ENCODE measurements at places on chromosomes 12 and 14. TPM values are rescaled to one million over a fixed set of nuclear protein-coding genes. Genes with fewer than 3 reads are reported as not detected.

- DNase-seq: no peak
Measured at GRCh38 chr12:18567787-18568186, 170.0 kb downstream of the PLCZ1 start.

DNA sequence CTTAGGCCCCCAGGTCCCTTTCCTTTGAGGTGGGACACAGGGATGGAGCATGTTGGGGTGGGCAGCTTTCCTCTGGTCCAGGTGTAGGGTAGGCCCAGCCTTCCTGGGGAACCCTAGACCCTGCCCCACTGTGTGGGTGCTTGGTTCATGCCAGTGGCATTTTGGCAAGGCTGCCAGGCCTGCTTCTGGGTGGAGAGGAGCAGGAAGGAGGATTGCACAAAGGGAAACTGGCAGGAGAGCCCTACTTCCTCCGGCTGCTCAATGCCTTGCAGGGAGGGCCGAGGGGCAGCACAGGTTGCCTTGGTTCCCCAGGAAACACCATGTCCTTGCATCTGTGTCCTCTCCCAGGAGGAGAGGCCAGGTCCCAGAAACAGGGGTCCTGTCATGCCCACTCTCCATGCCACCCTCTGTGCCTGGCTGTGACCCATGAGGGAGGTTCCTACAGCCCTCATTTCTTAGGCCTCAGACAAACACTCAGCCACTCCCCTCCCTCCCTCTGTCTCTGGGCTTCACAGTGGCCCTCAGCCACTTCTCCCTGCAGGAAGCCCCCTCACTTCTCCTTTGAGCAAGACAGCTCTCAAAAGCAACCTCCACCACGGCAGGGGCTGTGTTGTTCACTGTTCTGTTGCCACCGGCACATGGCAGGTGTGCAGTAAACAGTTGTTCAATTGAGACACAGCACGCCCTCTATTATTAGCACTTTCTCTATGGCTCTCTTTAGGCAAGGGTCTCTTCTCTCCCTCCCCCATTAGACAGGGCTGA, 6.8 kb upstream of the KRT80 start:
- DNase-seq: no peak

KLRD1 gene
- total RNA-seq: 0.27 TPM

DNA sequence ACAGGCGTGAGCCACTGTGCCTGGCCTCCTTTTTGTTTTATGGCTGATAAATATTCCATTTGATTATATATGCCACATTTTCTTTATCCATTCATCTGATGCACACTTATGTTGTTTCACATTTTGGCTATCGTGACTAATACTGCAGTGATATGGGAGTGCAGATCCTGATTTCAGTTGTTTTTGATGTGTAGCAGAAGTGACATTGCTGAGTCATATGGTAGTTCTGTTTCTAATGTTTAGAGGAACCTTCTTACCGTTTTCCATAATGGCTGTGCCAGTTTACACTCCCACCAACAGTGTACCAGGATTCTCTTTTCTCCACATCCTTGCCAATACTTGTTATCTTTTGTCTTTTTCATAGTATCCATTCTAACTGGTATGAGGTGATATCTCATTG, 235.9 kb downstream of the ERC1 start:
- no peak for DNase-seq

GRCh38 chr12:114257687-114258086, 148.3 kb downstream of the TBX5 start:
- DNase-seq: no peak

DNA sequence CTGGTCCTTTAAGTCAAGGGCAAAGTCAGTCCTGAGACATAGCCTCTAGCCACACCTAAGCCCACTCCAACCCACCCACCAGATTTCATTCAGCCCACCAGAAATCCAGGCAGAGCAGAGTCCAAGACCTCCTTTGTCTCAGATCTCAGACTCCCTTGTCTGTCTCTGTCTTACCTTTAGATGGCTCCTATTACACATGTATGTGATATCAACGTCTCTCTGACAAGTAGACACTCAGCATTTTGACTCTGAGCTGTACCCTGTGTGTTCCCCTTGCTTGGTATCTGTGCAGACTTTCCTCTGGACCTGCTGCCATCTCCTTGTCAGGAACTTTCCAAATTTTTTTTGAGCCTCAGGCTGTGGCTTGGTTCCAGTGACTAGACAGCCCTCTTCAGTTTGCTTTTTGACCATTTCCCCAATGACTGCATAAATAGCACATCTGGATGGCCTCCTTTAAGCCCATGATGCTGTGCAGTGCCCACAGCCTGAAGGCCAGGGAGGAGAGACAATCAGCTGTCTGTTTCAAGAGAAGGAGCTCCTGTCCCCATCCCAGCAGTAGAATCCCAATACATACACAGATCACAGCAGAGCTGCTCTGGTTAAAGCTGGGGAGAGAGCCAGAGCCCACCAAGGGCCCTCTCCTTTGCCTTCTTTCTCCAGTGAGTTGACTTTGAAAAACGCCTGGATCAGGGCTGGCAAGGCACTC, 7.0 kb downstream of the POU6F1 start:
- DNase-seq: no peak

Data from activated CD4-positive, alpha-beta T cell treated with anti-CD3 and anti-CD28 coated beads, Interleukin-2, amount 10 ng/mL, durations not matched to agents 7 days and 5 days (primary cell).